ENCODE measurements at places on chromosomes 5 and 9.

GRCh38 chr9:78677326-78677725, 380.4 kb downstream of the PSAT1 start:
- no peak for DNase-seq

DNA sequence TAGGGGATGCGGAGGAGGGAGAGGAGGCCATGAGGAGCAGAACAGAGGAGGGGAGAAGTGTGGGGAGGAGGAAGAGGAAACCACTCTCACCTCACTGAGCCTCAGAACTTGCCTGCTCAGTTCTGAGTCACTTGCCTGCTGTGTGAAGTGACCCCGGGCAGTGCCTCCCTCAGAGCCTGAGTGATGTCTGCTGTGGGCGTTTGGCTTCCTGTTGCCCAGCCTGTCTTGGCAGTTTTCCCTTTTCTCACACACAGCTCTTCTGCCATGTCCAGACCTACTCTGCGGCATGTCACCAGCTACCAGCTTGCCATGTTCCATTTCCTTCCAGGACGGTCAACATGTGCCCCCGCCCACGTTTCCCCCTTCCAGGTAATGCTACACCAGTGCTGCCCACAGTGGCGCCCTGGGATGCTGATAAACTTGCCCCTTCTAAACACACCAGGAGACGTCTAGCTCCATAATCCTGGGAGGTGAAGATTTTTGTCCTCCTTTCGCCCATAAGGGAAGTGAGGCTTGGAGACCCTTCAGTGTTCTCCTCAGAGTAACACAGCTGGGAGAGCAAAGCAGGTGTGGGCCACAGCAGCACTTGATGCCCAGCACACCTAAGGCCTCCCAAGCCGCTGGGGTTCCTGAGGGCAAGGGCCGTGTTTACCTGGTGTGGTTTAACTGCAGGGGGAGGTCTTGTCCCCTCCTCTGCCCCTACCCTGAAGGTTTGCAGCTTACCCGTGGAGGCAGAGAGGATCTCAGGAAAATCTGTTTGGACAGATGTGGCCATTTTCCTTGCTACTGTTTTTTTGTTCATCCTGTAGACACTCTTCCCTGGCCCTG, 63.8 kb upstream of the RNF130 start:
- DNase-seq = no peak

DNA sequence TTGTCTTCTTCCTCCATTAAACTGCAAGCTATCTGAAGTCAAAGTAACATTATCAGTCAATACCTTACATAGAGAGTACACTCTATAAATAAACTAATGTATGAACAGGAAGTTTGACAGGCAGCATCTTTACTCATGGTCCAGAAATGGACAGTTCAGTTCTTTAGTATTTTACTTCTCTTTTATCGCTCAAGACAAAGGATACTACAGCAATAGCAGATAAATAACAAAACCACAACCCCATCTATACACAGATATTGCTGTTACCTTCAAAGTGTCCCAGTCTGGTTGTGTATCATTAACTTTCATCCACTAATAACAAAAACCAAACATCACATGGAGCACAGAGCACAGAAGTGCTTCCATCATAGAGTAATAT, 46.4 kb downstream of the SEMA5A start:
- DNase-seq = no peak

- DNase-seq = peak; percentile 56
Observed at GRCh38 chr9:129988607-129989361, 54.2 kb downstream of the FNBP1 start.

DNA sequence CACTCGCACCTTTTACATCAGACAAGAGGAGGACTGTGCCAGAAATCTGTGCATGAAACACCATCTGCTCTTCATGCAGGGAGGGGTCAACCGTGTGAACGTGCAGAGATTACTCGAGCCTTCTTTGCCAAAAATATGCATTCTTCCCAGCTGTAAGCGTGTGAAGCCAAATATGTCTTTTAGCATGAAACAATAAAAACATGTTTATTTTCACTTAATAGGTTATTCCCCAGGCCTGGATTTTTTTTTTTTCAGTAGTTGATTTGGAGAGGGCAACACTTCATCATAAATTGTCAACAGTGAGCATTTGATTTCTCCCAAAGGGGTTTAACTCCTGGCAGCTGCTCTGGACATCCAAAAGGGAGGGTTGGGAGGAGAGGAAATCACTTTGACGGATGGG, 23.8 kb downstream of the PLAC8L1 start:
- no peak for DNase-seq

GRCh38 chr5:59768152-59769040, 125.1 kb downstream of the PDE4D start:
- no peak for DNase-seq

DNA sequence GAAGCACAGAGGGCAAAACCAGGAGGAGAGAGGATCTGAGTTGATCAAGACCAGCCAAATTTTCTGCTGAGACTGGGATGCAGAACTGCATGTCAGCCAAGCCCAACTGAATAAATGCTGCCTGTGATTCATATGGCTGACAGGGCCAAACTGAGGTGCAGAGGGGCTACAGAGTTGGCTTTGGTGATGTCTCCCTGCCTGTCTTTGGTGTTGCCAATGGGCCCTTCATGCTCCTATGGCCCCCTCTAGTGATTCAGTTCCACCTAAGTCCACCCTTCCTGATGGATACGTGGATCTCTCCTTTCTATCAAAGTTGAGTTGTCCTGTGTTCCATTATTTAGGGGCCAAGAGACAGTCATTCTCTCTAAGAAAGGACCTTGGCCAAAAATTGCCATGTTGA, 163.6 kb upstream of the TLE4 start:
- no peak for DNase-seq

DNA sequence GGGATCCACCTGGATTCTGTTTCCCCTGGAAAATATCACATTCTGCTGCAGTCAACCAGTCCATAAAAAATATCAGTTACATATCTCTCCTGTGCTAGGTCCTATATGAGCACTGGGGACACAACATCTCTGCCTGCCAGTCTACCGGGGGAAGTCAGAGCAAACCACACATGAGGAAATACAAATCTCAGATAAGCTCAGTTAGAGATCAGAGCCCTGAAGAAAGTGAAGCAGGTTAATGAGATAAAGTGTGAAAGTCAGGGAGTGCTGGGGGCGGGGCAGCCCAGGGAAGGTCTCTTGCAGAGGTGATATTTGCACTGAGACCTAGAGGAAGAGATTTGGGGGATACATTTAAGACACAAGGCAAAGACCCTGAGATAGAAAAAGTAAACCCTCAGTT, 67.8 kb upstream of the SLC1A1 start:
- no peak for DNase-seq

GRCh38 chr9:131554087-131554842, 8.9 kb downstream of the PRRT1B start:
- no peak for DNase-seq

DNA sequence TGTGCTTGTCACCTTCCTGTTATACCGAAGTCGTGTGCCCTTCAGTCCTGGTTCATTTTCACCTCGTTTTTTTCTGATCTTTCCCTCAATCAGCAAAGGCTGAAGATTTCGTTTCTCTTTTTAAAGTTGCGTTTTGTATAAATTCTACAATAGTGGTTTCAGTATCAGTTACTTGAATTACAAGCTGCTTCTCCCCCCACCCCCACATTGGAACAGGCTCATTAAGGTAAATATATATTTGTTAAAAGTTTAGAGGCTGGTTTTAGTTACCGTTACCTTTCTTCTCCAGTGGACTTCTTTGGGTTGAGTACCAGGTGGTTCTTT, 881 bp downstream of the SUB1 start:
- DNase-seq = no peak

DNA sequence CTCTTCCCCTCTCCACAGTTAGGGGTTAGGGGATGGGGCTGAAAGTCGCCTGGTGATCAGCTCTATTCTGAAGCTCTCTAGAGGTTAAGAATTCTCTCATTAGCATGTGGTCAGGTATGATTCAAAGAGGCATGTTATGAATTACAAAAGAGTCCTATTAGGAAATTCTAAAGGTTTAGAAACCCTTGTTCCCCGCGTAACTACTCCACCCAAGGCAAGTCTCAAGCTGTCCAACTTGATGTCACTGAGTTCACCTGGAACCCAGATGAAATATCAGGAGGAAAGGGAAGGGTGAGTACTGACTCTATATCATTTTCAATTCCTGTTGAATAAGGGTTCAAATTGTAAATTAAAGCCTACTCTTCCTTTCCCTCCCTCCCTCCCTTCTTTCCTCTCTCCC, 18.1 kb upstream of the RNF145 start:
- DNase-seq = no peak

DNA sequence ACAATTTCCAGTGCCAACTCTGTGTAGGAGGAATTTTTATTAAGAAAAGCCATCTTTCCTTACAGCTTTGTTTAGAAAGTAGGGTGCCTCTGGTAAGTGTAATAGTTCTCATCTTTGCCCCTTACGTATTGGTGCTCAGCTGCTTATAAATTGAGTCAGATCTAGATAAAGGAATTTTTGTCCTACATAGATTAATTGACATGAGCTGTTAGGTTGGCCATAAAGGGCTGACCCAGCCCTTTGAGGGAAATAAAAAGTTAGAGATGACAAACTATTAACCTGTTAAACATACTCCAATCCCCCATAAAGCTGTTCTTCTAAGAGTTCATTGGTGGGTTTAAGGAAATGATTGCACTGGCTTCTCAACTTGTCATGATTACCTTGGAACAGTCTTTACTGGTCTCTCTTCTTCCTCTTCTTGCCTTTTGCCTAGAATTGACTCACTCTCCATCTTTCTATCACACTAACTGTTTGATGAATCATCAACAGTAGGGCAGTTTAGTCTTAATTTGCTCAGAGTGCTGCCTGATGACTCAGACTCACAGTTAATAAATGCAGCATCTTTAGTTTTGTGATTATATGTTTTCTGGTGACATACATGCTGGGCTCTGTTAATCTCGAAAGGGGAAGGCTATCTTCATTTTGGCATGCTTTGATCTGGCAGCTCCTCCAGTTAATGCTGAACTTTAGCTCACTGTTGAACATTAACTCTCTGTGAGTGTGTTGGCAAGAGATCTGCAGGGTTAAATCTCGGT, 51.7 kb downstream of the ARHGAP26 start:
- no peak for DNase-seq

DNA sequence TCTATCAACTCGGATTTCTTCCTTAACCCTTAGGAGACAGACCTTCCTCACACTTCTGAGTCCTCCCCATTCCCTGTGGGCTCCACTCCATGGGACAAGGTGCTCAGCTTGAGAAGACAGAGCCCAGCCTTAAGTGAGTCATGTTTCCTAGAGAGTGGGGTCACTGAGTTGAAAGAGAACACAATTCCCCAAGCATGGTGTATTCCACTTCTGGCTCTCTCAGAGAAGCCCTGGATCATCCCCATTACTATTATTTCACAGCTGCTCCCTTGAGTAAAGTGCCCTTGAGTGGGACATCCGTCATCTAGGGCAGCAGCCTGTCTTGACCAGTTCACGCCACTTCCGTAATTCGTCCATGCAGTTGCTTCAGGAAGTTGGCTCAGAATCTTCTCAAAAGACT, 604.8 kb downstream of the BNC2 start:
- no peak for DNase-seq

- no peak for DNase-seq
Observed at GRCh38 chr9:22170990-22171670, 162.0 kb upstream of the CDKN2B start.

GRCh38 chr9:106616026-106616425, 246.9 kb upstream of the ZNF462 start:
- no peak for DNase-seq

- DNase-seq = no peak
Observed at GRCh38 chr5:32810804-32811203, 99.7 kb downstream of the NPR3 start.

- no peak for DNase-seq
Observed at GRCh38 chr5:91925249-91925648, 542.1 kb upstream of the ARRDC3 start.

GRCh38 chr5:9625286-9625685, 4.9 kb downstream of the TAS2R1 start:
- DNase-seq = no peak

DNA sequence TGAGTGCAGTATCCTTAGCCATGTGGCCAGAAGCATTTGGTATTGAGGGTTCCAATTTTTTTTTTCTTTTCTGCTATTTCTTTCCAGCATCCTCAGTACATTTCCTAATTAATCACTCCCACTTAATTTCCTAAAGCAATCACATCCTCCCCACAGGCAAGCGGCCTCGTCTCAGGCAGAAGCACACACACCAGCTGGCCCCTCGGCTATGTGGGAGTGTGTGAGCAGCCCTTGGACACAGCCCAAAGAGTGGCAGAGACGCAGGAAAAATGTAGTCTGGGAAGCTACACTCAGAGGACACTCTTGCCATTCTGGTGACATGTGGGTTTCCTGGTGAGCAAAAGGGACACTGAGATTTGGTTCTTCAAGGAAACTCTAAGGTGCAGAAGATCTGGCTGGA, 20.7 kb downstream of the SLIT3 start:
- no peak for DNase-seq

DNA sequence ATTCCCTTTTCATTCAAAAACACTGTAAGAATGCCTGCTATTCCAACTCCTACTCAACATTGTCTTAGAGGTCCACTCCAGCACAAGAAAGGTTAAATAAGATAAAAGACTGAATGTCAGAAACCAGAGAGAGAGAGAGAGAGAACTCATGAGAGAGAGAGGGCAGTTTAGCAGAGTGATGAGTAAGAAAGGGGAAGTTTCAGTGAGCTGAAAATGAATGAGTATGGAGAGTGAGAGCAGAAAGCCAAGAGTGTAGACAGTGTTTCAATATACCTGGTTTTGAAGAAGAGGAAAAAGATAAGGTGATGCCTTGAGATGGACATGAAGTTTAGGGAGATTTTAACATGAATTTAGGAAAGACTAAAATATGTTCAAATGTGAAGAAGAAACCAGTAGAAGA, 528.0 kb upstream of the SEMA6A start:
- no peak for DNase-seq

DNA sequence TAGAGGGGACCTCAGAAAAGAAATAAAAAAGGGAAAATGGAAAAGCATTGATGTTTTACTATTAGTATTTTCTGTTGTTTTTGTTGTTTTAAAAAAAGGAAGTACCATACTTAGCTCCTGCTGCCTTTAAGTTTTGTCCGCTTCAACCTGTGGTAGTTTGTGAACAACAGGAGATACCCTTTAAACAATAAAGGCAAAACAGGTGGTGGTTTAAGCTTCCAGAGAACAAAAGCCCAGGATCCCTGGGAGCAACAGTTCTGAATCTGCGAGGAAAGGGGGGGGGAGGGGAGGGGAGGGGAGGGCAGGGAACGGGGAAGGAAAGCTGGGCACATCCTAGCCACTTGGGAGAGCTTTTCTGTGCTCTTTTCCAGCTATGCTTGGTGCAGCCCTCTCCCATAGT, 2.1 kb upstream of the PSIP1 start:
- no peak for DNase-seq

- DNase-seq = peak; percentile 38
Observed at GRCh38 chr5:79093762-79094161, 17.8 kb upstream of the BHMT start.
